ENCODE measurements at places on chromosomes 12 and 14. TPM values are rescaled to one million over a fixed set of nuclear protein-coding genes. Genes with fewer than 3 reads are reported as not detected.

- H3K27ac ChIP-seq = no peak overlapping the region
- H3K4me3 ChIP-seq = no peak overlapping the region
- H3K36me3 ChIP-seq = no peaks in the 10 kb centered on the region
Measured at GRCh38 chr14:65256714-65257113, 154.4 kb upstream of the MAX start.

GRCh38 chr12:128970941-128971340, 117.7 kb downstream of the GLT1D1 start:
- H3K27me3 ChIP-seq = no peaks in the 10 kb centered on the region
- H3K4me1 ChIP-seq = no peaks in the 10 kb centered on the region
- no peak overlapping the region for H3K27ac ChIP-seq
- no peak for DNase-seq

DNA sequence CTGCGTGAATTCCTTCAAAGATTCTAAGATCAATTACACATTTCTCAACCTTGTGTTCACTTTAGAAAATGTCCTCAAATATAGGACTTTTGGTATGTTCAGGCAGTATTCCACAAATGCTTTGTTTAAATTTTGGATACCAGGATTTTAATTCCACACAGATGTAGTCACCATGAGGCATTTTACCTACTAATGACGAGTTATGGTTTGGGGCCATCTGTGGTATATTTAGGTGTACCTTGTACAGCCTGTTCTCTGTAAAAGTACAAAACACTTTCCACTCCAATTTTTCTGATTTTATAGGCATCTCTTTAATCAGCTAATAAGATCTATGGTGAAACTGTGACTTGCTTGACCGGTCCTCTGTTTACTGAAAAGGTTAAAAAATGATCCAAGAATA, 275.7 kb upstream of the PRICKLE1 start:
- no peak overlapping the region for H3K4me3 ChIP-seq
- DNase-seq = no peak
- peaks cover 8% of the 10 kb centered on the region for H3K4me1 ChIP-seq
- no peaks in the 10 kb centered on the region for H3K27me3 ChIP-seq
- no peaks in the 10 kb centered on the region for H3K36me3 ChIP-seq
- no peak overlapping the region for H3K27ac ChIP-seq

GRCh38 chr12:76764856-76765255, 941 bp downstream of the ZDHHC17 start:
- no peaks in the 10 kb centered on the region for H3K27me3 ChIP-seq
- peaks cover 2% of the 10 kb centered on the region for H3K4me1 ChIP-seq
- no peaks in the 10 kb centered on the region for H3K36me3 ChIP-seq
- peak; percentile 28 for DNase-seq
- peak overlapping the region; percentile 100 for H3K27ac ChIP-seq

DNA sequence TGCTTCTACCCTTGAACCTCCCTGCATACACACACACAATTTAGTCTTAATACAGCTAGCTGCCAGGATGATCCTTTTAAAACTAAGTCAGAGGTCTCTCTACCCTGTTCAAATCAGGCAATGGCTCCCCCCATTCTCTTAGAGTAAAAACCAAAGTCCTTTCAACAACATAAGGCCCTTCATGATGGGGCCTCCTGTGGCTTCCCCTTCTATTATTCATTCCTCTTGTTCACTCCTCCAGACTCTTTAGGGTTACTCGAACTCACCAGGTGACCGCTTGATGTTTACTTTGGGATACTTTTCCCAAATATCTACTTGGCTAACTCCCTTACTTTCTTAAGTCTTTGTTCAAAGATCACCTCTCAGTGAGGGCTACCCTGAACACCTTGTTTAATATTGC, 30.4 kb downstream of the DENND5B start:
- no peaks in the 10 kb centered on the region for H3K36me3 ChIP-seq
- peaks cover 2% of the 10 kb centered on the region for H3K4me1 ChIP-seq
- no peak overlapping the region for H3K4me3 ChIP-seq
- no peak for DNase-seq
- H3K27ac ChIP-seq = no peak overlapping the region

- H3K4me3 ChIP-seq = no peak overlapping the region
- DNase-seq = no peak
- peak overlapping the region; percentile 82 for H3K27ac ChIP-seq
- H3K27me3 ChIP-seq = no peaks in the 10 kb centered on the region
- peaks cover 47% of the 10 kb centered on the region for H3K36me3 ChIP-seq
Measured at GRCh38 chr14:101980251-101980650, 15.9 kb downstream of the DYNC1H1 start.

- H3K4me3 ChIP-seq = no peak overlapping the region
- no peaks in the 10 kb centered on the region for H3K36me3 ChIP-seq
- H3K27me3 ChIP-seq = no peaks in the 10 kb centered on the region
- no peak overlapping the region for H3K27ac ChIP-seq
- H3K4me1 ChIP-seq = peaks cover 5% of the 10 kb centered on the region
Measured at GRCh38 chr12:20520532-20520931, 152.2 kb downstream of the PDE3A start.

DNA sequence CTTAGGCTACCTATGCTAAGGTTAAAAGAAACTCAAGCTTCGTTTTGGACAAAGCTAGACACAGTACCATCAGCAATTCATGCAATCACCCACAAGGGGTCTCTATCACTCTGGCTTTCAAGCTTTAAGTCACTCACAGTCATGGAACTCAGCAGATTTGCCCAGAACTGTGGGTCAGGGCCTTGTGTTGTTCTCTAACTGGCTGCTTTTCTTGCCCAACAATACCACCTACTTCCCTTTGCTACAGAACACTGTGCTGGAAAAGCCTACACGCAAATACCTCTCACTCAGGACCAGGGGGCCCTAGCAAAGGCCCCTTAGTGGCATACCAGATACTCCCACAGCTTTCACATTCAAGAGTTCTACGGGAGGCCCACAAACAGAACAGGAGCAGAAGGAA, 9.1 kb downstream of the NEMP1 start:
- peak overlapping the region; percentile 70 for H3K27ac ChIP-seq
- H3K36me3 ChIP-seq = peaks cover 2% of the 10 kb centered on the region
- peaks cover 3% of the 10 kb centered on the region for H3K4me1 ChIP-seq
- no peak overlapping the region for H3K4me3 ChIP-seq
- H3K27me3 ChIP-seq = no peaks in the 10 kb centered on the region
- peak; percentile 87 for DNase-seq

- H3K4me1 ChIP-seq = no peaks in the 10 kb centered on the region
- H3K36me3 ChIP-seq = no peaks in the 10 kb centered on the region
- no peak for DNase-seq
- no peak overlapping the region for H3K27ac ChIP-seq
- H3K4me3 ChIP-seq = no peak overlapping the region
Measured at GRCh38 chr12:115697340-115697739, 580.2 kb downstream of the MED13L start.

DNA sequence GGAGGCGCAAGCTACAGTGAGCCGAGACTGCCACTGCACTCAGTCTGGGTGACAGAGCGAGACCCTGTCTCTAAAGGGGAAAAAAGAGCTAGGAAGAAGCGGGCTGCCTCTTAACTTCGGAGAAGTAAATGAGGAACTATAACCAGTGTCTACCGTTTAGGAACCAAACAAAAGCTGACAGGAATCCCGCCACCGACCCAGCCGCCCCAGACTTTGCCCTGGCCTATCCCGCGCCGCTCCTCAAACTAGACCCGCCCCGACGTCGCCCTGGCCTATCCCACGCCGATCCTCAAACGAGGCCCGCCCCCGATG, 568 bp upstream of the SIVA1 start:
- peaks cover 18% of the 10 kb centered on the region for H3K36me3 ChIP-seq
- peak overlapping the region; percentile 54 for H3K27ac ChIP-seq
- peak overlapping the region; percentile 46 for H3K4me3 ChIP-seq
- DNase-seq = no peak
- peaks cover 25% of the 10 kb centered on the region for H3K4me1 ChIP-seq
- no peaks in the 10 kb centered on the region for H3K27me3 ChIP-seq

GRCh38 chr14:87815121-87815520, 177.9 kb downstream of the GALC start:
- no peak overlapping the region for H3K4me3 ChIP-seq
- no peak overlapping the region for H3K27ac ChIP-seq
- H3K36me3 ChIP-seq = no peaks in the 10 kb centered on the region
- no peaks in the 10 kb centered on the region for H3K27me3 ChIP-seq
- no peak for DNase-seq

Gene CEBPE
- not detected for total RNA-seq

Gene IL31
- not detected for total RNA-seq

Gene KRT71
- not detected for total RNA-seq

Gene TMEM63C
- total RNA-seq = under 0.01 TPM

Gene FOXN3
- 33.7 TPM for total RNA-seq
